Tibial nerve (tissue), 4 donors: ENCODE measurements at places on chromosomes 6 and 20. TPM values are rescaled to one million over a fixed set of nuclear protein-coding genes. Genes with fewer than 3 reads are reported as not detected.

The SIM1 gene
- not detected for total RNA-seq

DNA sequence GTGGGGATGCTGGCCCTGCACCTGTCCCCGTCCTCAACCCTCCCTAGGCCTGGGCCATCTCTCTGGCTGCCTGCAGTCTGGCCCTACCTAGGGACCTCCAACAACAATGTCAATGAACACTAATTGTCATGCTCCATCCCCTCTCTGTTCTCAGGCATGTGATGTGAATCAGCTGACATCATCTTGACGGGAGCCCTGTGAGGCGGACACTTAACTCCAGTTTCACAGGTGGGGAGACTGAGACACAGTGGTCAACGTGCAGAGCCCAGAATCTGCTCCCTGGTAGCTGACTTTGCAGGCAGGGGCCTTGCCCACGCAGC is 762 bp upstream of the TCEA2 start:
- no peak for DNase-seq

The TSPO2 gene
- total RNA-seq: not detected

GRCh38 chr6:169950558-169950957 is 199.1 kb downstream of the ERMARD start:
- no peak for DNase-seq

GRCh38 chr6:13248994-13249393 is 79.3 kb downstream of the TBC1D7 start:
- no peak for DNase-seq

DNA sequence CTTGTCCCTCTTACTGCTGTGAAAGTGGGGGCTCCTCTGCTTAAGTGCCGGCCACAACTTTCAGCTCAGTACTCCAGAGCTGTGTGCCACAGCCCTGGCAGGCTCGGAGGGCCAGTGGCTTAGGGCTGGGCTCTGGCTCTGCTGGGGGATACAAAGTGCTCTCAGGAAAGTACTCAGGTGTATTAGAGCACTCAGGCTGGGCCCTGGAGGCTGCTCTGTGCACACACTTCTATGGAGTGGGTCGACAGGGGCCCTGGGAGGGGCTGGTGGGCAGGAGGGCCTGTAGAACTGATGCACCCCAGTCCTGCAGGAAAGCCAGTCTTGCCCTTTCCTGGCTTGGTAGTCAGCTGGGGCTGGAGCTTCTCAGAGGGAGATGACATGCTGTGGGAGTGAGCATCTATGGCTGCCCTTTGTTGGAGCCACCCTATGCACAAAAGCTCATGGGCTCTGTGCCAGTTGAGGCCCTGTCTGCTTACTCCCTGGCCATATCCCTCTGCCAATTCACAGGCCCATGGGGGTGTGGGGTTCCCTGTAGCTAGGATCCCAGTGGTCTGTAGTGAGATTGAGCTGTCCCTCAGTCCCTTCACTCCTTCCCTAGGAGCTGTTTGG is 22.0 kb downstream of the CENPW start:
- no peak for DNase-seq
